ENCODE measurements at places on chromosomes 7 and 10.

GRCh38 chr10:43122096-43122495 lies 16.1 kb upstream of the CSGALNACT2 start:
- DNase-seq, result no peak

- DNase-seq, result no peak
These were observed 15.7 kb upstream of the CBLL1 start for GRCh38 chr7:107728276-107728675.

DNA sequence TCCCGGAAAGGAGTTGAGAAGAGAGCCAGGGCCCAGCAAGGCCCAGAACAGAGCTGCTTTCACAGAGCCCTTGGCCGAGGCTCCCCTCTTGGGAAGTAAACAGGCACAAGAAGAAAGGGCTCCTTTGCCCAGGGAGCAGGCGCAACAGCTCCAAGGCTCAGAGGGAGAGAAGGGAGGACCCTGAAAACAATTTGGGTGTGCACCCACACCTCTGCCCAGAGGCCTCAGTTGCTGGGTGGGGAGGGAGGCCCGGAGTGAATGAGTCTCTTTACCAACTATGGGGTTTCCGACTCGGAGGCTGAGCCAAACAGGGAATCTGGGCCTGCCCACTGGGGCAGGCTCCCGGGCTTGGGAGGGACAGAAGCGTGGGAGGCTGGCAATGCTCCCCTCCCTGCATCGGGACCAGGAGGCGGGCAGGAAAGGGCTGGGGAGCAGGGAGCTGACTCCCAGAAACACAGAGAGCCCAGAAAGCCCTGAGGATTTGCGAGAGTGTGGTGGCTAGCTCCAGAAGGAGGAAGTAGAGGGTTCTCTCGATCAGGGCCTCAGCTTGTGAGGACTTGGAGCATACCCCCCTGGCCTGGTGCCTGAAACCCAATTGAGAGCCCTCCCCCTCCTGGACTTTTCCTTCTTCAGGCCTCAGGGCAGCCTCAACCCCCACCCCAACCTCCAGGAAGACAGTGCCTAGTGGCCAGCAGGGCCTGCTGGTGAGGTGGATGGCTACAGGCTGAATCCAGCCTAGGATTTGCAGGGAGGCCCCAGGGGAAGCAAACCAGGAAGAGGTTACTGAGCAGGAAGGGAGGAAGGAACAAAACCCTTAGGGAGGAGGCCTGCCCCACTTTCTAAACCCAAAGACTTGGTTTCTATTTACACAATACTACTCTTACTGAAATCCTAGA lies 6.2 kb downstream of the C10orf105 start:
- DNase-seq, result peak; percentile 90

GRCh38 chr10:49194212-49194920 lies 6.2 kb upstream of the TMEM273 start:
- no peak for DNase-seq

GRCh38 chr7:37920305-37920848 lies at the start of gene EPDR1:
Gene EPDR1, plus strand, starts transcription at chr7:37920640. Its CDS starts 300 bp downstream, at chr7:37920940.
- peak; percentile 81 for DNase-seq

DNA sequence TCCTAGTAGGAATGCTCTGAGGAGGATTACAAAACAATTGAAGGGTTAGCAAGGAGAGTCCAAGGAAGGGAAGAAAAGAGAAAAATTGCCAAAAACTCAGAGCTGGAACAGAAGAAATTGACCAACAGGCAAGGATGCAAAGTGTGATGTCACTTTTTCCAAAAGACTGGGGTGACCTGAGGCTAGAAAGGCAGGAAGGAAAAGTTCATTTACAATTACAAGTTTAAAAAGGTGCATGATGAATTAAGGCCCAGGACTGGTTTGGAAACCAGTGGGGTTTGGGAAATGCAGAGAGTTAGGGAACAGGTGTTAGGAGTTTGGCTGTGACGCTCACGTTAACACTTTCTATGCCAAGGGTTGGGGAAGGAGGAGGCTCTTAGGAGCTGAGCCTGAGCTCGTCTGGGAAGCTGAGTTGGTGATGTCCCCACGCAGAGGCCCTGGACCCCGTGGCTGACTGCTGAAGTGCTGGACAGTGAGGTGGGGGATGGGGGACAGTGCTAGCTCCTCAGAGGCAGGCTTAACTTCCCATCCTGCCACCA lies 92.6 kb upstream of the PODXL start:
- DNase-seq, result no peak

DNA sequence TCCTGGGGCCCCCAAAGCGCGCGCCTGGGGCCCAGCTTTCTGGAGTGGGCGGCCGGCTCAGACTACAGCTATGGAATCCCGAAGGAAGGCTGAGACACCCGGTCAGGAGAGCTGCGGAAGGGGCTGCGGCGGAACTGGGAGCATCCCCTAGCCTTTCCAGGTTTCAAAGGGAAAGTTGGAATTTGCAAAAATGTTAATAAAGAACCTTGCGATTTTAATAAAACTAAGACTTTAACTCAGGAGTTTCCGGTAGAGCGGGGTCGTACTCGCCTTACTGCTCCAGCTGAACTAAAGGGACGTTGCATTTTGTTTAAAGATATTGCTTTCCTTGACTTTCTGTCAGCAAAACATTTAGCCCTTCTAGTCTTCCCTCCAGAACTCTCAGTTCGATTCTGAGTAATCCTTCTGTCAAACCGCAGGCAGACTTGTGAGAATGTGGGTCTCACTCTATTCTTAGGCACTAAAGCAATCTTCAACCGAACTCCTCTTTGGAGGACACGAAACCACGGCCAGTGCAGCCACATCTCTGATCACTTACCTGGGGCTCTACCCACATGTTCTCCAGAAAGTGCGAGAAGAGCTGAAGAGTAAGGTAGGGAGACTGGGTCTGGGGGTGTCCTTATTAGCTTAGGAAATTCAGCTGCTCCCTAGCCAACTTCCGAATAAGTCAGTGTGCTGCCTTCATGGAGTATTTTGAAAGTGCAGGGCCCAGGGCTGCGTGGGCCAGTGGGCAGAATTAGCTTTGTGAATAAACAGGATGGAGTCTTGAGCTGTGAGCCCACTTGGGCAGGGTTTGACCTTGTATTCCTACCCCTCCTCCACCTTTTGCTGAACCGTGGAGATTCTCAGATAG lies 1.9 kb downstream of the CYP26A1 start:
- no peak for DNase-seq

Data from suppressor macrophage treated with lipopolysaccharide for 1 hour (primary cell).